ENCODE measurements at places on chromosomes 3 and 15.

GRCh38 chr3:45311953-45312801, 76.2 kb upstream of the LARS2 start:
- DNase-seq = no peak

DNA sequence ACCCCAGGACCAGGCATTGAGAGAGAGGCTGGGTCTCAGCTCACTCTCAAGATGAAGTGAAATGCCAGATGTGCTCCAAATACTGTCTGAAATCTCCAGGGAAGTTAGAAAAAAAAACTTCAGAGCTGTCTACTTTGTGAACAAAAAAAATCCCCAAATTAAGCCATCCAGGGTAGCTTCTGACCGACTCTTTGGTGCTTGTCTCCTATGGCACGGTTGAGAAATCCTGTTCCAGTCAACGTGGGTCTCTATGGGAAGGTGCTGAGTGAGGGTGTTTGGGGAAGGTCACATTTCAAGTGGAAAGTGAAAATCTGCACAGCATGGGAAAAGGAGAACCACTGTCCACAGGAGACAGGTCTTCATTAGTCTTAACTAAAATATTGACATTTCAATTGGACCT, 322.5 kb upstream of the CFAP20DC start:
- no peak for DNase-seq

GRCh38 chr15:52710708-52711389, 31.7 kb upstream of the ATOSA start:
- DNase-seq = no peak

DNA sequence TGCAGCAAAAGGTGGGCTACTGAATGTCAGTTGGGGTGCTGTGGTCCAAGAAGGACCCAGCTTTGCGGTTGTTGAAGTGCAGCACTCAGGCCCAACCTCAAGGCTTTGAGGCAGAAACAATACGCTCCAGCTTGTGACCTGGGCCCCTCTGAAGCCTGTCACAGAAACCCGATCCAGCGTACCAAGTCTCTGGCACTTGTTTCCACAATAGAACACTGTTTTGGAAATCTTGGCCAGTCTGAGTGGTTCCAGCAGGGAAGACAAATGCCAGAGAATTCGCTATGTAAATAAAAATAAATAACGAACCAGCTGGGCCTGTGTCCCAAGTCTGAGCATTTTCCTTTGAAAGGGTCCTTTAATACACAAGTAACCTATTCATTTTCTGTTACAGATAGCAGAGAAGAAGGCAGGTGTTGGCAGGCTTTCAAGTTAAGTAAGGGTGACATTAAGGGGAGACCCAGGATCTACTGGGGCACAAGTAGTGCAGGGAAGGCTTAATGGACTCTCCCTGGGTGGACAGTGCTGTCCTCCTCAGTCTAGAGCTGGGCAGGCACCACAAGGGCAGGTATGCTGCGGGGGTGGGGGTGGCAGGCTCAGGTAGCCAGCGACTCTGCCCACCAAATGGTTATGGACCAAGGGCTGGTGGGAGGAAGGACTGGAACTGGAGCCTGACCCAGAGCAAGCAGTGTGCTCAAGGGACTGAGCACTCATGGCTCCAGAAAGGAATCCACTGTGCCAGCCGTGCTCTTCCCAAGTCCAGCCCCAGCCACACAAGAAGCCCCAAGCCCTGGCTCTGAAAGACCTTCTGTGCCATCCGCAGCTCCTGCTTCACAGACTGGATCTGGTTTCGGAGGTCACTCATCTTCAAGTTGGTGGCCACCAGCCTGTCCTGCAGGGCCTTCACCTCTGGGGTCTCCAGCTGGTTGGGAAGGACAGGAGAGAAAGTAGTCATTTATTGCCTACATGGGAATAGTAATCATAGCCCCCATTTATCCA, 26.3 kb downstream of the CCDC13 start:
- no peak for DNase-seq

GRCh38 chr3:127822682-127823425, 539 bp upstream of the MGLL start:
- no peak for DNase-seq

DNA sequence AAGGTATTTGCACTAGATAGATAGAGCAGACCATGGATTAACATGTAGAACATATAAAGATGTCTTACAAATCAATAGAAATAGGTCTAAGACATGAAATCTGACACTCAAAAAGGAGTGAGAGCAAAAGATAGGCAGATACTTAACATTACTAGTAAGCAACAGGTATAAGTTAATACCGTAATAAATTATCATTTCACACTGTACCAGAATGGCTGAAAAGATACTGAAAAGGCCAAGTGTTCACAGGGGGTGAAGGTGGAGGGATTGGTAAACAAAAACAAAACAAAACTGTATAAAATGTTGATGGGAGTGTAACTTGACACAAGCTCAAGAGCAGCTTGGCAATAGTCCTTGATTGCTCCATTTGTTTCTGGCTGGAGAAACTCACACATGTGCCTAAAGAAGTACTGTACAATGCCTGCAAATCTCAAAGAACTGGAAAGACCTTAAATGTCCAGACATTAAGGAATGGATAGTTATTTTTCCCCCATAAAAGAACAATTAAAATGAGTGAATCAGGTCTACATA, 3.5 kb downstream of the NSMCE3 start:
- no peak for DNase-seq
